ENCODE measurements at places on chromosomes 12 and 14.

DNA sequence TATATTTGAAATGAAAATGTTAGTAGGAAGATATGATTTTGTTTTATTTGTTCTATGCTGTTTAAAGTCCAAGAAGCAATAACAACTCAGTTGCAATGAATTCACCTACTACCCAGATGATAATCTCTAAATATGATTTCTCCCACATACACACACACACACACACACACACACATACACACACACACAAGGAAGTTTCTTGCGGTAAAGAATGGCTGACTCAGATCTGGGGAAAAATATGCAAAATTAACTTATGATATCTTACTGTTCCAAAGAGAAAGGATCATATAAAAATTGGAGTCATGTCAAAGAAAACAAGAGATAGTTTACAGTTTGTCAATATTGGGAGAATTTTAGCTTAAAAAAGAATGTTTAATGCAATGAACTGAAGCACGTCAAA is 456.7 kb downstream of the SLC16A7 start:
- DNase-seq = no peak

- DNase-seq = no peak
These were observed 2.6 kb downstream of the RPS29 start for GRCh38 chr14:49583629-49584028.

- no peak for DNase-seq
These were observed 75.1 kb upstream of the SLC38A4 start for GRCh38 chr12:46900734-46901463.

- no peak for DNase-seq
These were observed 19.0 kb upstream of the NUDT14 start for GRCh38 chr14:105200074-105200473.

- no peak for DNase-seq
These were observed 9.3 kb upstream of the ATP2B1 start for GRCh38 chr12:89717759-89718523.

GRCh38 chr12:27123642-27124041 is 41.3 kb upstream of the C12orf71 start:
- no peak for DNase-seq

DNA sequence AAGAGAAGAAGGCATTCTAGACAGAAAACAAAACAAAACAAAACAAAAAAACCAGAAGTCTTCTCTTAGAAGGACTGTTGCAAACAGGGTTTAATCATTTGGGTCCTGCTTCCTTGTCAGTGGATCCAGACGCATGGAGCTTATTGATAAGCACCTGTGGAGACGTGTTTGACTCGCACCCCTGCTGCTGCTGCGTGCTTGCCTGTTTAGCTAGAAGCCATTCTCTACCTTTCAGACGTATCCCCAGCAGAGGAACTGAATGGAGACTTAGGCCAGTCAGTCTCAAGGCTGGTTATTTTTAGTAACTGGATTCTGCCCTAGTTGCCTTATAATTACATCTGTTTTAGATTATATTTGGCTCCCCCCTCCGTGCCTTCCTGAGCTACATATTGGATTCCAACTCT is 186.1 kb upstream of the EEA1 start:
- DNase-seq = no peak

GRCh38 chr12:76562130-76562529 is 2.6 kb upstream of the OSBPL8 start:
- no peak for DNase-seq

DNA sequence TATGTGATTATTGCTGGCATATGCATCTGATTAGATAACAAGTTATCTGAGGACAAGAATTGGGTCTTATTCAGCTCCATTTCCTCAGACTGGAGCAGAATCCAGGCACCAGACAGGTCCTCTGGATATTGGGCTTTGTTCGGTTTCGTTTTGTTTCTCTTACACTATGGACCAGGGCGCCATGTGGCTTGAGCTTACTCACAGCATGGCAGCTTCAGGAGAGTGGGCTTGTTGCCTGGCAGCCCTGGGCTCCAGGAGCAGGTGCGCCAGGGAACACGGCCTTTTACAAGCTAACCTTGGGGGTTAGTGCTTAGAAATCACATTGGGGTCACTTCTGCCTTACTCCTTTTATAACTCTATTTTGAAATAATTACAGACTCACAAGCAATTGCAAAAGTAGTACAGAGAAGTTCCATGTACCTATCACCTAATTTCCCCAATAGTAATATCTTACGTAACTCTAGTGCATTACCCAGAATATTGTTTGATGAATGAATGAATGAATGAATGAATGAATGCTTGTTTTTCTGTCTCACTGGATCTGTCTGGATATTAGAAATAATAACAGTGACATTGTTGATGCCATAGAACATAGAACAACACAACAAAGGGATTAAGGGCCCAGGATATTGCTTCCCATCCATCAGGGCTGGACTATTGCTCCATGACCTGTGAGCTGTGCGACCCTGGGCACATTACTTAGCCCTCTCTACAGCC is 39.0 kb downstream of the CMKLR1 start:
- DNase-seq = no peak

DNA sequence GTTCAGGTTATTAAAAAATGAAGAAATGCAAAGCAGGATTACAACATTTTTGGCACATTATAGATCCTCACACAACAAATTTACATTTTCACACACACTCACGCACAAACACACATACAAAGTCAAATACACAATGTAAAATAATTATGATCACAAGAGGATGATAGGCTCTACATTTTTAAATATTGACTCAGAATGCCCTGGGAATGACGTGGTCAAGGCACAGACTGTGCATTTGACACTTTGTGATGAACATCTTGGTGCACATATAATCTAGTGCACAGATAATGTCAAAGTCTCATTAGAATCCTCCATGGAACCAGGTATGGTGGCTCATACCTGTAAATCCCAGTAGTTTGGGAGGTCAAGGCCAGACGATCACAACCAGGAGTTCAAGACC is 49.4 kb downstream of the DPF3 start:
- no peak for DNase-seq

GRCh38 chr14:65320661-65321308 is 91.7 kb upstream of the FUT8 start:
- DNase-seq = no peak

DNA sequence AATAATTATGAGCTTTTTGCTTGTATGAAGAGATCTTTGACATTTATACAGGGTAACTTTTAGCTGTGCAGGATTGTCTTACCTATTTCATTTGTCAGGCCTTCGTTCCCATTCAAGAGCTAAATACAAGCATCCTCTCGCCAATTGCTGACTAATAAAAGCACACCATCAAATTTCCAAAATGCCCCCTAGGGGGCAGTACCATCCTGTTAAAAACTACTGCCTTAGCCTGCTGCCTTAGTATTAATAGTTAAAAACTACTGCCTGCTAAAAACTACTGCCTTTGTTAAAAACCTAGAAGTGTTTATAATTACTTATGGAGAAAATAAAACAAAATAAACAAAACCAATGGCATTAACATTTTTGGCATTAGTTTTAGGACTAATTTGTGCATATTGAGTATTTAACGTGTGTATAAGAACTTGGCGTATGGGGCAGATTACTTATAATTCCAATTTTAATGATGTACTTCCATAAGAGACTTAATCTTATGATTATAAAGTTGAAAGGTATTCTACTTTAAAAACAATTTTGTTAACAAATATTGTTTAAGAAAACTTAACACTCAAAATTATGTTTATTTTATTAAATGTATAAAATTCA is 3.0 kb upstream of the IFI27L2 start:
- DNase-seq = peak; percentile 27

DNA sequence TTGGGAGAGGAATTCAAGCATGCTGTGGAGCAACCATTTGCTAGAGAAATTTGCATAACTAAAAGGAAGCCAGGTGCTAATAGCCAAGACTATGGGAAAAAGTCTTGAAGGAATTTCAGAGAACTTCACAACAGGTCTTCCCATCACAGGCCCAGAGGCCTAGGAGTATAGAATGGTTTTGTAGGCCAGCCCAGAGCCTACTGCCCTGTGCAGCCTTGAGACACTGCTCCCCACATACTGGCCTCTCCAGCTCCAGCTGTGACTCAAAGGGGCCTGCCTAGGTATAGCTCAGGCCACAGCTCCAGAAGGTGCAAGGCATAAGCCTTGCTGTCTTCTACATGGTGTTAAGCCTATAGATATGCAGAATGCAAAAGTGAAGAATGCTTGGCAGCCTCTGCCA is 227.1 kb downstream of the SLC2A13 start:
- DNase-seq = no peak

- DNase-seq = no peak
These were observed 98.2 kb downstream of the RAD52 start for GRCh38 chr12:851343-851742.

GRCh38 chr14:75522983-75523318 is 682 bp downstream of the BATF start:
- no peak for DNase-seq

- no peak for DNase-seq
These were observed at the start of gene TNFRSF1A for GRCh38 chr12:6341417-6342139. Gene TNFRSF1A (minus strand): TSS chr12:6342076. CDS start chr12:6341814, 262 bp downstream.

DNA sequence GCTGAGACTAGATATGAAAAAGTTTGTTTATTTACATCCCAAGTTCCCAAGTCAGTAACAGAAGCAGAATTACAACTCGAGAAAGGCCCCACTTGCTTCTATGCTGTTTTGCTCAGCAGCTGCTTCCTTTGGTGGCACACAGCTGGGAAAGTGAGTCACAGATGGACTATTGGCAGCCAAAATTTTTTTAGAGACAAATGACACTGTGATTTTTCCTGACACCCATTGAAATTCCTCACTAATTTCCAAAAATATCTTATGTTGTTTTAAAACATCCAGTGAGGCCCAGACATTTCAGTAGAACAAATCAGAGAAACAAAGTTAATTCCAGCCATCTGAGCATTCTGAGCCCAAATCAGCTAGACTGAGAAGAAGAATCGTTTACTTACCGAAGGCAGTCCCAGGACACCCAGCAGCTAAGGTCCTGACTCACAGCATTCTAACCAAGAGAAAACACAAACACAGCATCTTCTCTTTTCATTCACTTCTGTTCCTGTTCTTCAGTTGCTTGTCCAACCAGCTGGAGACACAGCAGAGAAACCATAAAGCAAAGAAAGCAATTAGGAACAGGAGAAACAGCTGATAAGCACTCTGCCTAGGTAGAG is 188.3 kb downstream of the DAD1 start:
- DNase-seq = no peak

DNA sequence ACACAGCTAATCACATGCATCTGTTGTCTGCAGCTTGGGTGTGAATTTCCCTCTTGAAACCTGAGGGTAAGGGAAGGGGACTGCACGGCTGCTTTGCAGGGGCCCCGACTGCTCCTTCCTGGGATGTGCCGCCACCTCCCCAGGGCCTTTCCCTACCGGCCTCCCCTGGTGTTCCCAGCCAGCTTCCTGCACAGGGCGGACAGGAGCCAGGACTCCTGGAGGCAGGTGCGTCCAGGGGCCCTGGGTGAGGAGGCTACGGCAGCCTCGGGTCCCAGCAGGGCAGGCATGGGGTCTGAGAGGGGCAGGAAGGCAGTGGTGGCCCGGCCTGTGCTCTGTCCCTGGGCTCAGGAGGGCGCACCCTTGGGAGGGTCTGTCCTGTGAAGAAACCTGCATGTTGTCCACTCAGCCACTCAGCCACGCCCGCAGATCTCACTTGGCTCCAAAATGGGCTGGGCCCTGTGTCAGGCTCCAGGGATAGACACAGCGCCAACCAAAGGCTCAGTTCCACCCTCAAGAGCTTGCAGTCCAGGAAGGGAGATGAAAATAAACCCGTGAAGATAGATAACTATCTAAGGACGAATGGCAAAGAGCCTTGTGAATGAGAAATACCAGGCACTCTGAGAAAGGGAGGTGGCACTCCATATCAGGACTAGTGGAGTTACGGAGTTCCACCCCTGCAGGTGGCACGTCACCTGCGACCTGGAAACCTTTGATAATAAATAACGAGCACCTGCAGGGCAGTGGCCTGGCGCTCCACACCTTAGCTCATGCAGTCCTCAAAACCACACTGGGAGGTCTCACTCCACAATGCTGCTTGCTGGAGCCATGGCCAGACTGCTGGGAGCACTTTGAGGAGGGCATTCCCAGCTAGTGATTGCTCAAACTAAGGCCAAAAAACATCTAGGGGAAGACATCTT is 427.4 kb downstream of the AACS start:
- DNase-seq = no peak

GRCh38 chr12:94098466-94098865 is 49.9 kb upstream of the PLXNC1 start:
- DNase-seq = no peak

GRCh38 chr12:24929953-24930352 is 18.9 kb downstream of the BCAT1 start:
- DNase-seq = no peak

- no peak for DNase-seq
These were observed 354.0 kb upstream of the KITLG start for GRCh38 chr12:88934163-88934747.

- no peak for DNase-seq
These were observed 80.5 kb upstream of the BTG1 start for GRCh38 chr12:92226071-92226661.

- DNase-seq = no peak
These were observed 231.6 kb downstream of the CACNA1C start for GRCh38 chr12:2284321-2284813.

- peak; percentile 23 for DNase-seq
These were observed at the start of gene SLC6A15 for GRCh38 chr12:84912198-84913128. Gene SLC6A15 (minus strand): TSS chr12:84912799. CDS start chr12:84892120, 20,679 bp downstream.

DNA sequence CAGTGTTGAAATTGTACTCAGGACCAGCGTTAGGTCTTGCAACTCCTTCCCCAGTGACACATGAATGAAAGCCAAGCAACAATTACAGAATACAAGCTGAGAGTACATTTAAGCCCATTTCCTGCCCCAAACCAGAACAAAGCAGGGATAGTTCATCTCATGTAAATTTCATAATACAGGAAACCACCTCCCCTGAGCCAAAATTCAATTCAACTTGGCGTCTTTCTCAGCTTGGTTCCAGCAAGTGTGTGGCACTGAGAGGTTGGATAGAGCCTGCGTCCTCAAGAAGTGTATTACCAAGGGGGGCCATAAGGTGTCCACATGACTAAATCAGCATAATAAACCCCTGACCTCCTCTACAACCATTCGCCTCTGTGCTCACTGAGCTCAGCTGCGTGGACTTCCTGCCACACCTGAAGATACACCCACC is 278.9 kb upstream of the CRY1 start:
- no peak for DNase-seq
